ENCODE measurements at places on chromosomes 3 and 15.

DNA sequence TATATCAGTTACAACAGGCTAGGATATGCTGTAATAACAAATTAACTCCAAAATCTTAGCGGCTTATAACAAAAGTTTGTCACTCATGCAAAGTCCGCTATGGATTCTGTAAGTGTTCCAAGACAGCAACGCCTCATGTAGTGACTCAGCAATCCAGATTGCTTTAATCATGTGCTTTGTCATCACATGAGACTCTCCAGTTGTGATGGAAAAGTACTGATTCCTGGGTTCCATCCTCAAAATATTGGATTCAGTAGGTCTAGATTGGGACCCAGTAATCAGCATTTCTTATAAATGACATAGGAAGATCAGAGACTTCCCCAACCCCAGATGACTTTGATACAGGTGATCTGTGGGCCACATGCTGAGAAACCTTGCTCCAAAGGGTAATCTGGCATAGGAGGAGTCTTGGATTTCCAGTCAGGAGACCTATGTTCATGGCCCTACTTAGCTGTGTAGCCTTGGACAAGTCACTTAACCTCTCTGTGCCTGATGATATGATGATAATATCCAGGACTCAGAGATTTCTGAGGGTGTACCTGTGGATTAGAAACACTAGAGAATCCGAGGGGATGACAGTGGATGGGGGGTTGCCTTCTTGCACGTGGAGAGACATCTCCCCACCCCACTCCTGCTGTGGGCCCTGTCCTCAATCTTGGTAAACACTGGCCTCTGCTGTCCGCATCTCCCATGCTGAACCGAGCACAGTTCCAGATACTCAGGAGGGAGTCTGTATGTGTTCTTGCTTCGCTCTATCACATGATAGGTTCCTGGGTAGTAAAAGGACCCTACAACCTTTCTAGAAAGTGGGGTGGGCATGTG, 65.5 kb downstream of the CORO2B start:
- no peak for DNase-seq

- DNase-seq = no peak
Observed at GRCh38 chr15:57680021-57680420, 26.5 kb upstream of the POLR2M start.

DNA sequence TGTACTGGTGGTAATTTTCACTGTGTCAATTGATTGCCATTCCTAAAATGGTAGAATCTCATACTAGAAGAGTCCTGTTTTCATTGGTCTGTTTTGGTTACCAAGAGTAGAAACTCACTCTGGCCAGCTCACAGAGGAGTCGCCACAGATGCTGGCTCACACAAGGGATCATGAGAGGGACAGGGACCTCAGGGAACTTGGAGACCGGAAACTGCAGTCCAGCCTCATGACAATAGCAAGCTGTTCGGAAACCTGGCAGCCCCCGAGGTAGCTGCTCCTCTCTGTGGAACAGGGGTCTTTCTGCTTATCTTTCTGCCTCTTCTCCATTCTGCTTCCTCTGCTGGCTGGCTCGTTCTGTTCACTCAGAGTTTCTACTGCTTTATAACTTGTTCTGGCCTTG, 192.9 kb downstream of the PLCL2 start:
- no peak for DNase-seq

GRCh38 chr3:101072300-101072699, 79.1 kb upstream of the ABI3BP start:
- no peak for DNase-seq

DNA sequence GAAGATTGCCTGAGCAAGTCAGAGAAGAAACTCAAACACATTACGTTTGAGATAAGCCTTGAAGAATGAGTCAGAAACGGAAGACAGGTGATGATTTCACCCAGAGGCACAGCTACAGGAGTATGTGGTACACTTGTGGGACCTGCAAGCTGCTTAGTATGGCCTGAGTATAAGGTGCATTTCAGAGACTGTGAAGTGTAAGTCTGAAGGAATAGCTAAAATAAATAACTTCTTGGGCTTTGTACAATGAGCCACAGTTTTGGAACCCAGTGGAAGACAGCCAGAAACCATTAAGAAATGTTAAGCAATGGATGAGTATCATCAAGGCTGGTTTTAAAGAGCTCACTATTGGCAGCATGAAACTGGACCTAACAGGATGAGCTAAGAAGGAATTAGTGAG, 826.2 kb downstream of the ROBO1 start:
- no peak for DNase-seq

DNA sequence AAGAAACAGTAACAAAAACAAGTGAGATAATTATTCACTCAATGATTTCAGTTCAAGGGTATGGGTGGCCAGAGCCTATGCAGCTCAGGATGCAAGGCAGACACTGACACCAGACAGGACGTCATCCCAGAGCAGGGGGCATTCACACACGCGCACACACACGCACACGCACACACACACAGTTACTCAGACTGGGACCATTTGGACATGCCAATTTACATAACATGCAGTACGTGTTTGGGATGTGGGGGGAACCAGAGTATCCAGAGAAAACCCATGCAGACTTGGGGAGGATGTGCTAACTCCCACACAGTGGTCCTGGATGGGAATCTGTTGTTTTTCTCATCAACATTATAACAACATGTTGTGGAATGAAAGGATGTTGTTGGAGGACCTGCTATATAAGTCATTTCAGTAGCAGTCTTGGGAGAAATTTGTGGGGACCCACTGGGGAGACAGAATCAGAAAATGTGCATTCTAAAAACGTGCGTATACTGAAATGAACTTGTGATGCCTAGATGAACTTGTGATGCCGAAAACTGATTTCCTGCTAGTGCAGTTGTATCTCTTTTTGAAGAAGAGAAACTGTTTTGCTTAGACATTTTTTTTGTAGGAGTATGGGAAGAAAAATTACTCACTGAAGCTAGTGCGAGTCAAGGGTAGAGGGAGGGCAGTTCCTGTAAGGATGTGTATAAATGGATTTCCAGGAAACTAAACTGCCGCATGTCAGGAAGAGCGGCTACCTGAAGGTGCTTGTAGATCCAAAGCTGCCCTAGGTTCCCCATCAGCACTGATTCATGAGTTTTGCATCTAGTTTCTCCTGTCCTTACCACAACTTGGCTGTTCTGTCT, 25.2 kb downstream of the CD200 start:
- peak; percentile 15 for DNase-seq

DNA sequence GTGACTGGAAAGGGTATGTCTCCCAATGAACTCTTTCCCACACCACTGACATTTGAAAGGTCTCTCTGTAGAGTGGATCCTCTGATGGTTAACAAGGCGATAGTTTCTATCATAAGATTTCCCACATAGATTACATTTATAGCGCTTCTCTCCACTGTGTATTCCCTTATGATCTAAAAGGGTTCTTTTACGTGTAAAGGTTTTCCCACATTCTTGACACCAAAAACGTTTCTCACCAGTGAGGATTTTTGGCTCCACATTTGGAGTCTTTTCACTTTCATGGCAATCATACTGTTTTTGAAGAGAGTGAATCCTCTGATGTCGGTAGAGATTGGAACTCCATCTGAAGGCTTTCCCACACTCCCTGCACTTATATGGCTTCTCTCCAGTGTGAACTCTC, 30.5 kb downstream of the ZNF445 start:
- DNase-seq = no peak

- peak; percentile 12 for DNase-seq
Observed at GRCh38 chr15:93164409-93164808, 75.4 kb upstream of the RGMA start.

DNA sequence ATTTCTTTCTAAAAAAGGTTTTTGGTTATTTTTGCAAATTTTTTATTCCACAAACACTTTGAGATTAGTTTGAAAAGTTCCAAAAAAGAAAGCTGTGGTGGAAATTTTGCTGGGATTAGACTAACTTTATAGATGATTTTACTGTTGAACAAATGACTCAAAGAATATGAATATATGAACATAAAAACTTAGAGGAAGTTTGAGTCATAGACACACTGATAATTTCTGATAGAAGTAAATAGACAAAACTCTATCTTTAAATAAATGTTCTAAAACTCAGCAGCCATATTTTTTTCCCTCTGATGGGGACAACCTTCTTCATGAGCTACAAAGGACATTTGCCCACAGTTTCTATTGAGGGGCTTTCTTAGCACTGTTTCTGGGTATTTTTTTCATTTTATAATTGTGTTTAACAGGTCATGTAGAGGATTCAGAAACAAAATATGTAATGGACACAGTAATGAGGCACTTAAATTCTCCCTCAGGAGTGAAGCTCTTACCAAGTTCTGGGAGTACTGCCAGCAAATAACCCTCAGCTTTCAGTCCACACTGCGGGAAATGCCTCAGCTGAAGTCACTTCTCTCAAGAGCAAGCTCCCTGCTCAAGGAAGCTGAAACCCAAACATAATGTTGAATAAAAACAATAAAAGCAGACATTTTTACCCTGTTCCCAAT, 157.6 kb downstream of the NFKBIZ start:
- no peak for DNase-seq

GRCh38 chr3:183506674-183507320, 48.7 kb downstream of the KLHL6 start:
- DNase-seq = no peak

DNA sequence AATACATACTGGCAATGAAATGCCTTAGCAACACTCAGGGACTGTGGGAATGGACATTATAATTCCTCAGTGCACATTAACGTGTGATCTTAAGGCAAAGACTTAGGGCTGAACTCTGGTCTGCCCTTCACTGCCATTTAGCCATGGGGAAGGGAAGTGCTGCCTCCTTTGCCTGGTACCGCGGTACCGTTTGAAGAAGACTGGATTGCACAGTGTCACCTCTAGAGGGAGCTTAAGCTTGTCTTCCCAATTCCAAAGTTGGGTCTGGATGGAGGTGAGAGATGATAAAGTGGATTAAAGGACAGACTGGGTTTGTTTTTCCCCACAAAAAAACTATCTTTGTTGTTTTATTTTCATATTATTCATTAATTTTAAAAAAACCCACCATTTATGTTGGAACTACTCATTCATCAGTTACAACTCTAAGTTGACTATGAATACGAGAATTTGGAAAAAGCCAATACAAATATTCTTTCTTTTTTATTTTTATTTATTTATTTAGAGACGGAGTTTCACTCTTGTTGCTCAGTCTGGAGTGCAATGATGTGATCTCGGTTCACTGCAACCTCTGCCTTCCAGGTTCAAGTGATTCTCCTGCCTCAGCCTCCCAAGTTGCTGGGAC, 60.0 kb upstream of the SYN2 start:
- DNase-seq = no peak

- DNase-seq = peak; percentile 70
Observed at GRCh38 chr3:11719406-11720303, 75.9 kb upstream of the VGLL4 start.

DNA sequence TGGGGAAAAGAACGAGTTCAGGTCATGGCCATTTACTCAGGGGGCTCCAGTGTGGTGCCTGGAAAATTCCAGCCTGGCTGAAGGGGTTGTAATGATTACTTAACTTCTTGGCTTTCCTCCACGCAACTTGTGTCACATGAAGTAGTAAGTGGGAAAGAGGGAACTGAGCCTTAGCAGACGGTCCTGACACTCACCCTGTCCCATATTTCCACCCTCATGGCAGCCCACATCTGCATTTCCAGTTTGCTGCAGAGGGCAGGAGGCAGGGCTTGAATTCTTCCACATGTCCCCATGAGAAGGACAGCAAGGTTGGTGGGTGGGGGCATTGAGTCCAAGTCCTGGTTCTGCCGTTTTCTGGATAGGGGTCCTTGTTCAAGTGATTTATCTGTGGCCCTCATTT, 7.8 kb upstream of the CAMP start:
- no peak for DNase-seq

- DNase-seq = no peak
Observed at GRCh38 chr3:136642711-136643110, 109.5 kb downstream of the STAG1 start.

DNA sequence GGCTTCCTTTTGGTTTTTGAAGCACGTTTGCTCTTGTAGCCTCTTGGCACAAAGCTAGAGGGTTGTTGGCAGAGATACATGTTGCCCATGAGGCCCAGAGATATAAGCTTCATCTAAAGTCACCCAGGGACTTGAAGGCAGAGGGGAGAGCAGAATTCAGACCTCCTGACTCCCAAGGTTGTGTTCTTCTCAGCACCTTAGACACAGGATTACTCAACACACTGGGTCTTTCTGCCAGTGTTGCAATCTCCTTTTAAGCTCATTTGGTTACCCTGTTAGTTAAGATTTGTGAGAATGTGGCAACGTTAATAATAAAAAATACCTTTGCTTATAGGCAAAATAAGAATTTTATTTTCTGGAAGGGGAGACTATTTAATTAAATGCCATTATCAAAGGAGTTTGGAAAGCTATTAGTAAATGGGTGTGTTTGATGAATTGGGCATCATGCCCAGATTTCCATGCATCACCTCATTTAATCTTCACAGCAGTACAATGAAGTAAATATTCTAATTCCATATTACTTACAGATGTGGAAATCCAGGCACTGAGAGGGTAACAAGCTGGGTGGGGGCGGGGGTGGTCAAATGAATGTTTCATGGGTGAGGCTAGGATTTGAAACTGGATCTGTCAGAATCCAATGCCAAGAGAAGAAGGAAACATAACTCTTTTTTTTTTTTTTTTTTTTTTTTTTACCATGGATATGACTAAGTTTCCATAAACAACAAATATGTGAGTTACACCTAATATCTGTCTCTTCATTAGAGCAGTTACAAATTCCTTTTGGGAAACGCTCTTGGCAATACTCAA, 183.3 kb downstream of the NR1D2 start:
- no peak for DNase-seq

- DNase-seq = no peak
Observed at GRCh38 chr3:58848826-58849225, 182.3 kb upstream of the FAM3D start.

- DNase-seq = no peak
Observed at GRCh38 chr3:130428871-130429712, 83.6 kb downstream of the COL6A5 start.

DNA sequence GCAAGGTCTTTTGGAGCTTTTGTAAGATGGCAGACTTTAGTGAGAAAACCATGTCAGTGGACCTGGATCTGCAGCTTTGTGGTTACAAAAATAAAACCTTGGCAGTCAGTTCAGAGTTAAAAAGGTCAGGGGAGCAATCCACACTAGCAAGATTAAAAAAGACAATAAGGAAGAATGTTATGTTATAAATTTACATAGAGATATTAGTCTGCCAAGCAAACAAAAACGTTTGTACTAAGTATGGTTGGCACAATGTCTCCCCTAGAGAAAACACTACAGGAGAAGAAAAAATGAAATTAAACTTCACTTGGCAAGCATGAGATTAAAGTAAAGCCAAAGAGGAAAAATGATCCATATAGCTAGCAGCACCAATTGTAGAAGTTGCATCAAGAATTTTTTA, 205.0 kb downstream of the LSAMP start:
- DNase-seq = no peak

DNA sequence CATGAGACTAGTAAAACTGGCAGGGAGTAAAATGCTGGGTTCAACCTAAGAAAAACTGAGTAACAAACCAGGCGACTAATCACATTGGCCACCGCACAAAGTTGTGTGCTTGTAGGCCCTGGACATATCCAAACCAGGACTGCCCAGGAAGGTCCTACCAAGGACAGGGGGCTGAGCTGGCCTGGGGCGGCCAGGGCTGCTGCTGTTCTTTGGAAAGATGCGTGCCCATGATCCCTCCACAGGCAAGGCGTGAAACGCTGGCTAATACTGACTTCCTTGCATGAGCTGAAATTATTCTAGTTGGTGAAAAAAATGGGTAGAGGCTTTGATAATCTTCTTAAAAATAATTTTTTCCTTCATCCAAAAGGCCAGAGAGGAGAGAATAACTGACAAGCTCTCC, 56.9 kb upstream of the ADCY5 start:
- no peak for DNase-seq

Measured in stimulated activated CD4-positive, alpha-beta T cell treated with anti-CD3 and anti-CD28 coated beads, Interleukin-4, amount 100 ng/mL, for 24 hours (primary cell).